ENCODE measurements at places on chromosomes 1 and 21. TPM values are rescaled to one million over a fixed set of nuclear protein-coding genes. Genes with fewer than 3 reads are reported as not detected.

- no peak for DNase-seq
These were observed 109.1 kb downstream of the APP start for GRCh38 chr21:26061437-26061836.

GRCh38 chr1:245500546-245500945, 345.8 kb downstream of the KIF26B start:
- DNase-seq, result no peak

- peak; percentile 55 for DNase-seq
These were observed 120.3 kb downstream of the PTPRU start for GRCh38 chr1:29356663-29357062.

DNA sequence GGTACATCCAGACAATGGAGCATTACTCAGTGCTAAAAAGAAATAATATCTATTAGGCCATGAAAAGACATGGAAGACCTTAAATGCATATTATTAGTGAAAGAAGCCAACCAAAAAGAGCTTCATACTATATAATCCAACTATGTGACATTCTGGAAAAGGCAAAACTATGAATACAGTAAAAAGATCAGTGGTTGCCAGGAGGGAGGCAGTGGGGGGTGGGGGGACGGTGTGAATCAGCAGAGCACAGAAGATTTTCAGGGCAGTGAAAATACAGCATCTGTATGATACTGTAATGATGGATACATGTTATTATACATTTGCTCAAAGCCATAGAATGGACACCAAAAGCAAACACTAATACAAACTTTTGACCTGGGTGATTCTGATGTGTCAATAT, 339.4 kb upstream of the SNX7 start:
- no peak for DNase-seq

- DNase-seq, result no peak
These were observed 23.6 kb upstream of the KCNC4 start for GRCh38 chr1:110186558-110186957.

GRCh38 chr1:39194398-39195051, 10.0 kb upstream of the MACF1 start:
- DNase-seq, result no peak

DNA sequence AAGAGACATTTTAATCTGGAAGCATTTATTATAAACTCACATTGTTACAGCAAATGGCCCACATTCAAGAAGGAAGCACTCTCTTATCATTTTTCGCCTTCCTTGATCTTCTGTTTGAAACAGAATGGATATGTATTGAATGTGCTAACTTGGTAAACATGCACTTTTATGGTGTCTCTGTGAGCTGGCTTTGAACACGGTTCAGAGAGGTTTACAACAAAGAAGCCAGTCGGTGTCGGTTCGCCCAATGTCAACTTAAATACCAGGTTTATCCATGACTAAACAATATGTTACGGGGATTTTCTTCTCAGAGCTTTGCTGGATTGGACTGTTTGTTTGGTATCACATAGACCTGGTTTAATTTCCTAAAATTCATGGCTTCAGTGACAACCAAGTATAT, 226.4 kb downstream of the TGFB2 start:
- DNase-seq, result no peak

DNA sequence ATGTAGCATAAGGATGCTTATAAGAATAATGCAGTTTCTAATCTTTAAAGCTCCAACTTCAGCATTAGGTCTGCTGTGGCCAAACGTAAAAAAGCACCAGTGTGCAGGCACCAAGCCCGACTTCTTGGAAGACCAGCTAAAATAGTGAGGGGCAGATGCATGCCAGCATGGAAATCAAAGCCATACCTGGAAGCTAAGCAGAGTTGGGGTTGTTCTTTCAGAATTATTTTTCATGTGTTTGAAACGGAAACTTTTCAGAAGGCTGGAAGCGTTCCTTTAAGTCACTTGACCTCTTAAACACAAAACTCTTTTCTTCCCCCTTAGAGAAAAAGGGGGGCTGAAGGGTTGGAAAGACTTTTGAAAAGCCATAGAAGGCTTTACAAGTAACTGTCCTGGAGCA, 329.2 kb upstream of the C1orf87 start:
- no peak for DNase-seq

- DNase-seq, result no peak
These were observed 39.6 kb upstream of the CDC42BPA start for GRCh38 chr1:227357927-227358302.

DNA sequence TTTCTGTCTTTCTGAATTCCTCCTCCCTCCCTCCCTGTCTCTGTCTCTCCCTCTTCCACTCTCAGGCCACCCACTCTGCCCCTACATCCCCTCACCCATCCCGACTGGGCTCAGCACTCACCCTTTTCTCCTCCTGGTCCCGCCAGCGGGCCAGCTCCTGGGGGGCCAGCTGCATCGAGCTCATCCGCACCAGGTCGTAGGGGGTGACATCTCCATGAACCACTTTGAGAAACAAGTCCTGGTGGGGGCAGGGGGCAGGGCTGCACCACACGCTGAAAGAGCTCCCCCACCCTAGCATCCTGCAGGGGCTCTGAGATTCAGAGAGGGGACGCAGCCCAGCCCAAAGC, 17.8 kb downstream of the SPOCD1 start:
- no peak for DNase-seq

DNA sequence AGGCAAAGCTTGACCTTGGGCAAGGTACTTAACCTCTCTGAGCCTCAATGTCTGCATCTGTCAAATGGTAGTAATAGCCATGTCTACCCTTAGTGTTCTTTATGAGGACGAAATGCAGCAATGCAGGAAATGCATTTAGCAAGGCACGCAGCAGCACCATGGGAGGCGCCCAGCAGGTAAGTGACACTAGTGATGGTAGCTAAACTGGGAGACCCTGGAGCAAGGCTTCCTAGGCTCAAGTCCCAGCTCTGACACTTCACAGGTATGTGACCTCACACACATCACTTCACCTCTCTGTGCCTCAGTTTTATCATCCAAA, 289.0 kb downstream of the RRAGC start:
- no peak for DNase-seq

GRCh38 chr1:85463731-85464496, 1.0 kb downstream of the DDAH1 start:
- no peak for DNase-seq

DNA sequence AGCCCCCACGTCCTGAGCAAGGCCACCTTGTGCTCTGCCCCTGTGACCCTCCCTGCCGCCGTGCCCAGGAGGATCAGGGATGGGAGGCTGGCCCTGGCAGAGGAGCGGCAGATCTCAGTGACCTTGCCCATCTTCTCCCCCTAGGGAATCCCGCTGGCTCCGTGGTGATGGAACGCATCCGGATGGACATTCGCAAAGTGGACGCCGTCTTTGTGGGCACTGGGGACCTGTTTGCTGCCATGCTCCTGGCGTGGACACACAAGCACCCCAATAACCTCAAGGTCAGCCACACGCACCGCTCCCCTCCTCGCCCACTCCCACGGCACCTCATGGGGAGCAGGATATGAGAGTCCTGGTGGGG, 22.7 kb downstream of the CSTB start:
- DNase-seq, result no peak

DNA sequence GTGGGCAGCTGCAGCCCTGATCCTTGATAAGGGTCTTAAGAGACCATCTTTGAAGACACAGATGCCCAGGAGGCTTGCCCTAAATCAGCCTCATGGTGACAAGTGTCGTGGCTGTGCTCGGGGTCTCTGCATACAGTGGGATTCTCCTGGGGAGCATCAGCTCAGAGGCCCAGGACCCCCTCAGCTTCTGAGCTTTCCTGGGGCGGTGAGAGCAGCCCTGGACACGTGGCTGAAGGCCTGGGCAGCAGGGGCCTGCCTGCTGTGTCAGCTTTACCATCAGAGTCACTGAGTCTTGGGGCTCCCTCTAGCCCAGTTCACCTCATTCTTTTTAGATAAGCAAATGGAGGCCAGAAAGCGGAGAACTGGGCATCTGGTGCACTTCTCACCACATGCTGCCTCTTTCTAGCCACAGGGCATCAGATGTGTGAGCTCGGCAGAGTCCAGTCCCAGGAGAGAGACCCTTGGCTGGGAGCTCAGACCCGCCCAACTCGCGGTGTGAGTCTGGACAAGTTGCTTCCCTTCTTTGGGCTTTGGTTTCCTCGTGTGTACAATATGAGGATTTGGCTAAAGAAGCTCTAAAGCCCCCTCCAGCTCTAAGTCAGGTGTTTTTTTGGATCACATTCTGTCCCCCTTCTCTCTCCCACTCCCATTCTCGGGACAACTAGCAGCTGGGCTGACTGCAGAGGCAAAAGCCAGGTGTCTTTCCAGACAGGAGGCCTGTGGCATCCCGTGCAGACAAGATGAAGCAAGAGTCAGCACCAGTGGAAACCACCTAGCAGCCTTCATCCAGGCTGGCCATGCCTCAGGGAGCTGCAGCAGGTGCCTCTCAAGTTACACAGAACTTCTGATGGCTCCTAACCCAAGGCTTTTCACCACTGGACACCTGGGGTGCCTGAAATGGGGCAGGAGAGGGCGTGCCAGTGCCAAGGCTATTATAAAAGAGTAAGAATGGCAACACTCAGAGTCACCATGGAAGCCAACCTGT, 119.1 kb downstream of the KCNN3 start:
- DNase-seq, result no peak

GRCh38 chr1:16324456-16324890, 27.8 kb downstream of the FBXO42 start:
- DNase-seq, result no peak

DNA sequence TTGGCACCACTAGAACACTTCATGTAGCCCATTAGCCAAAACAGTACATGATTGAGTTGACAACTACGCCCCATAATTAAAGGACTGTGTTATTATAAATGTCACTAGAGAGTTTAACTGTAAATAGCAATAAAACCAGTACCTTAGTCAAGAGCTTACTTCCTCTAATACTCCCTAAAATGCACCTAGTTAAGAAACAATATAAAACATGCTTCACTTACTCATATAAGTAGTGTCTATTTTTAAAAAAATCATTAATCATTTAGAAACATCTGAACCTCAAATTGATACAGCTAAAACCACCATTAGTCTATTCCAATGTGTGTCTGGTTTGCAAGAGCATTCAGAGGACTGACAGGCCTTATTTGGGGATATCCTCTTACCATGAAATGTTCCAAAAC, 25.3 kb downstream of the PTP4A2 start:
- no peak for DNase-seq

DNA sequence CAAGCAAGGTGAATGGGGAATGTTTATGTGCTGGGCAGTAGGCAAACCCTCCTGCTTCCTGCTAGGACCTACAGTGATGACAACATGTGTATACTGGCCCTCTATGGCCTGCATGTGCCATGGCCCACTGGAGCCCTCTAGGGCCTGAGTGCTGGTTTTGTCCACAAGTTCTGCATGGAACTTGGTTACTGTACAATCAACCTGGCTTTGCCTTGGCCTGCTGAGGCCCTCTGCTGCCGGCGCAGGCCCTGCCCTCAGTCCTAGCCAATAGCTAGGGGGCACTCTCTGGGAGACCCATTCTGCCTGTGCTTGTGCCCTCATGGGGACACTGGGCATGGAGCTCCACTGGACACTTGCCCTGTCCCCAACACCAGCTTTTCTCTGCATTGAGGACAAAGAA, 138.6 kb upstream of the NGF start:
- DNase-seq, result no peak

GRCh38 chr21:31383770-31384169, 39.7 kb upstream of the TIAM1 start:
- peak; percentile 1 for DNase-seq

Gene C1QB
- polyA plus RNA-seq, result 155 TPM

Gene SH3D21
- polyA plus RNA-seq, result 14.9 TPM

Gene GBP6
- 0.26 TPM for polyA plus RNA-seq

Gene COP1
- polyA plus RNA-seq, result 63.7 TPM

All from testis (tissue), 5 donors.